ENCODE measurements at places on chromosomes 12 and 14.

DNA sequence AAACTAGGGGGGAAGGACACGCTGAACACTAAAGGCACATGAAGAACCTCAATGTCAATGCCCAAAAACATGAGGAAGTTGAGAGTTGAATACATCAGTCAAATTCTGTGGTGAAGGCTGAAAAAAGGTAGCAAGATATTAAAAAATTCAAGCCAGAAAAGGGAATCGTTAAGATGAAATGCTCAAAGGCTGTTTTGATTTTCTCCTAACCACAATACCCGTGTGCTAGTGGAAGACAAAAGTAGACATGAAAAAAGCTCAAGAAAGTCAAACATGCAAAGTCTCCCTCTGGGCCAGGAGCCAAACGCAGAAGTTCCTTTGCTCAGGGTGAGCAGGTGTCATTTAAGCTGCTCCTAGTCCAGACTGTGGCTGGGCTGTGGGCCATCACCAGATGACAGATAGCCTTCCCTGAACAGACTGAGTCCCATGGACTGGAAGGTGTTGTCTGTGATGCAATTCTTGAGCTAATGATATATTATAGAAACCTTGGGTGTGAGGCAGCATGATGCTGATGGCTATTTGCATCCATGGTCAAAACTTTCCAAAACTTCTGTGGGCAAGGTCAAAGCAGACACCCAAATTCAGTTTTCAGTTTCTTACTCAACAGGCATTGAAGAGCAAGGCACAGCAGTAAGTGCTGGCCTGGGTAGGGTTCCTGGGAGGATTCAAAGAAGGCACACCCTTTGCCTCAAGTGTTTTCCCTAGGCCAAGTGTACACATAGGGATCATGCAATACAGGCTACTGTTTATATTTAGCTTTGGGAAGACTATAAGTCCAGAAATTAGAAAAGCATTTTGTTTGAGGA, 81.6 kb downstream of the MYRFL start:
- DNase-seq, result no peak

- peak; percentile 53 for DNase-seq
Measured at GRCh38 chr12:3033539-3033867, 43.7 kb upstream of the TSPAN9 start.

GRCh38 chr14:64640839-64641238, 63.4 kb upstream of the PLEKHG3 start:
- no peak for DNase-seq

- no peak for DNase-seq
Measured at GRCh38 chr12:76260390-76260748, 87.8 kb downstream of the BBS10 start.

- no peak for DNase-seq
Measured at GRCh38 chr14:29462772-29463171, 464.9 kb downstream of the PRKD1 start.

GRCh38 chr12:50611021-50611744, 106.4 kb downstream of the DIP2B start:
- no peak for DNase-seq

DNA sequence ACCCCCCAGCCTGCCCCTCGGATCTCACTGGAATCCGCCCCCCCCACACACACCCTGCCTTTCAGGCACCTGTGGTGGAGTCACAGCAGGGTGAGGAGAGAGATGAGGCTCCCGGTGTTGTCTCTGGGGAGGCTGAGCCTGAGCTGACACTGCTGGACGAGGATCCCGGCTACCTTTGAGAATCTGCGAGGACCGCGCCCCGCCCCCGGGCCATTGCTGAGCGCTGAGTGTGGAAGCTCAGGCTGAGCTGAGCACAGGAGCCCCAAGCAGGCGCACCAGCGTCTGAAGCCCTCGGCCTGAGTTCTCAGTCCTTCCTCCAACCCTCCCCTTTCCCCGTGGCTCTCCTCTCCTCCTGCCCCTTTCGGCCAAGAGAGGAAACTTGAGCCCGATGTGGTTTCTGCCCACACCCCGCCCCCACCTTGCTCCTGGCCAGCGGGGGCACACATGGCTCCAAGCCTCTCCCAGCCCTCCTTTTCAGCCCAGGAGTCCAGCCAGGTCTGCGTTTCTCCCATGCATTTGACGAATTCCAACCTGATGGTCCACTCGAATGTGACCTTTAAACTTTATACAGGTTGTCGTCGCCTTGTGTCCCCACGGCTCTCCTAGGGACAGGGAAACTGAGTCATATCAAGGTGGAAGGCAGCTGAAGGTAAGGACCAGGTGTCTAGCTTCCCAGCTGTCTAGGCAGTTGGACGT, at the start of gene NFE2:
Gene NFE2, minus strand, starts transcription at position 284 of the 696 bp plus-strand sequence. CDS start 5,767 bp downstream, outside the sequence.
- no peak for DNase-seq

DNA sequence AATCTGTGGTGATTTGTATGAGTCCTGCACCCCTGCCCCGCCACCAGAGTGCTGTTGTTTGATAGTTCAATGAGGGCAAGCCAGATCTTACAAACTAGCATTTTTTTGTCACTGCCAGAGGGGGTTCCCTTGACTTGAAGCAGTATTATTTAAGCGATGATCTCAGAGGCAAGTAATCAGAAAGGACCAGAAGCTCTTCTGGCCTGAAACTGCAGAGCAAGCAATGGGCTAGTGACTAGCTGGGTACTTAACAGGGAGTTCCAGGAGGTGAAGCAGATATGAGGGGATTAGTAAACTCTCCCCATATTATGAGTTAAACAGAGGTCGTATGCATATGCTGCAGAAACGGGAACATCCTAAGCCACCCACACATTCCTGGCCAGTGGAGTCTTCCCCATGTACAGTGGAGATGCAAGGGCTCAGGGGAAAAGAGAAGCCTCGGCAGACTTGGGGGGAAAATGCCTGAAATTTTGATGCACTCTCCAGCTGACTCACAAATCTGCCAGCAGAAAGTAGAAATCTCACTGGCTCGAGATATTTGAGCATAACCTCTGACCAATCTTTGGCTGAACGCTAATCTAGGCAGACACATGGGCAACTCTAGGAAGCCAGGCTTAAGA, 8.3 kb upstream of the CRACR2A start:
- DNase-seq, result no peak

GRCh38 chr12:108629151-108629550, 4.5 kb downstream of the SELPLG start:
- no peak for DNase-seq

DNA sequence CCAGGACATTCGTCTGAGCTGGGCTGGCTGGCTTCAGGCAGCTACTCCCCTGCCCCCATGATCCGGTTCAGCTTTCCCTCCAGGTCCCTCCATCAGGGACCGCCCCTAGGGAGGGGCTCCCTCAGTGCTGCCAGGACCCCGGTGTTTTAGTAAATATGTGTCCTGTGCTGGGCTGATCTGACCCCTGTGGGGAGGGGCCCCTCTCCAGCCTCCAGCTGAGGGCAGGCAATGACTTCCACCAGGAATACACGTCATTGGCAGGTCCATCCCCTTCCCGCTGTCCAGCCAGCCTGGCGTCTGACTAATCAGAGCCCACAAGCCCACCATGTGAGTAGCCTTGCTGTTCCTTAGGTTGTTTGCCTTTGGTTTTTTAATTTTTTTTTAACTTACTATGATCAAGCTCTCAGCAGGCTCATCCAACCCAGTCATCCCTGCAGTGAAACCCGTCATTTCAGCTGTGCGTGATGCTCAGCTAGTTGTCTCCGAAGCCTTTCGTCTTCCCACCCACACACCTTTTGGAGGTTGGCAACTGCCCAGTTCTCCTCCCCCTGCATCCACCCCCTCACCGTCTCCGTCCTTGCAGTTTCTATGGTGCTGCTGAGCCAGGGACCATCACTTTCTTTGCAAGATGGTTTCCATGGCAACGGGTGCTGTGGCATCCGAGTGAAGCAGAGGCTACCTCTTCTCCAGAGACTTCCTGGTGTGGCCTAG, 16.0 kb upstream of the SERPINA4 start:
- DNase-seq, result no peak

GRCh38 chr14:89430391-89431236, 13.6 kb upstream of the FOXN3 start:
- DNase-seq, result no peak

- no peak for DNase-seq
Measured at GRCh38 chr12:93679308-93679925, 2.2 kb downstream of the CRADD start.

DNA sequence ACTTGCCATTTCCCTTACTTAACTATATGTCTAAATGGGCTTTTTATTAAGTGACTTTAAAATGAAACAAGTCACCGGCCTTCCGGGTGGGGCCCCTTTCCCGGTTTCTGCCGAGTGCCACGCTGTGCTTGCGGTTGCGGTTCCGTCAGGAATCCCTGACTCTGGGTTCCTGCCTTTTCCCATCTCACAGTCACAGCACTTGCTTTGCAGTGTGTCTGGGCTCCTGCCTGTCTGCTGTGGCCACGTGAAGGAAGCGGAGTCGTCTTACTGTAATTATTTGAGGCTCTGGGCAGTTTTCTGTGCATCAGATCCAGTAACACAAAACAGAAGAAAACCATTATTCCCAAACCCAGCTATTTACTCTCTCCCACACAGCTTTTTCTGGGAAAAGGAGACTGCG, 44.0 kb upstream of the FRMD6 start:
- no peak for DNase-seq

- DNase-seq, result no peak
Measured at GRCh38 chr12:89162589-89163261, 189.6 kb downstream of the DUSP6 start.

DNA sequence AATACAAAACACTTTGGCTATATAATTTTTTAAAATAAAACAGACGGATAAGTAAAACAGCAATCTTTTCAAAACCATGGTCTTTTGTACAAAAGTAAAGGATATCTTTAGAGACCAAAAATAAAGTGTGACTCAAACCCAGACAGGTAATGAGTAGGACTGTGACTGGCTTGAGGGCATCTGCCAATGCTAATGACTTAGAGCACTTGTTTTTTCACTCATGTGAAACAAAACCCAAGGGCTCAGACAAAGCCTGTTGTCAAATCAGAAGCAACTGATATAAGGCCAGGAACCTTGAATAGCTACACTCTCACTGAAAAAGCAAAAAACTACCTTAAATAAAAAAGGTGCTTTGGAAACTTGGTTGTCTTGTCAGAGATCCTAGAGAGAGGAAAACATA, 357.4 kb downstream of the TMEM117 start:
- DNase-seq, result peak; percentile 10

DNA sequence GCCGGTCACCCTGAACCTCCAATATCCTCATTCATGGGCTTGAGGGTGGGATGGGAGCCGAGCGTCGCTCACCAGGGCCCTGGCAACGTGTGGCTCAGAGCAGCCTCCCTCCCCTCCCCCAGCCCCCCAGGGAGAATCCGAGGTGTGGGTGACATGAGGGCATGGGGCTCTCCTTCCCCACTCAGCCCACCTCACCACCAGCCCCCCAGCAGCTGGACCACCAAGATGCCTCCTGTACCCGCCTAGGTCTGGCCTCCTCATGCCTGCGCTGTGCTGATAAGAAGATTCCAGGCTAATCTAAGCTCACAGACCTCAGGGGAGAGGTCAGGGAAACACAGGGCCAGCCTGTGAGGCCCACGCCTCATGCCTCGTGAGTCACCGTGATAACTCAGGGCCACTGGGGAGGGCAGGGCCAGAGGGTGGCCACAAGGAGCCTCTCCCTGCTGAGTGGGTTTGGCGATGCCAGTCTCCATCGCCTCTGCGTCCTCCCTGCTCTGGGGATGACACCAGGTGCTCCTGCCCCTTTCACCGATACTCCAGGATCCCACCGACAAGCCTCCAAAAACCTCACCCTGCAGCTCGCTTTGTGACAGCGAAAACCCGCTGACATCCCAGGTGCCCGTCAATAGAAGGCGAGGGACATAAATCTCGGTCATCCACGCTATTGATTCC, 56.9 kb downstream of the TESC start:
- no peak for DNase-seq

GRCh38 chr12:105166736-105167135, 59.2 kb downstream of the WASHC4 start:
- no peak for DNase-seq

- no peak for DNase-seq
Measured at GRCh38 chr12:47077206-47078085, 2.0 kb upstream of the PCED1B start.

- no peak for DNase-seq
Measured at GRCh38 chr12:38448991-38449390, 132.4 kb downstream of the ALG10B start.

DNA sequence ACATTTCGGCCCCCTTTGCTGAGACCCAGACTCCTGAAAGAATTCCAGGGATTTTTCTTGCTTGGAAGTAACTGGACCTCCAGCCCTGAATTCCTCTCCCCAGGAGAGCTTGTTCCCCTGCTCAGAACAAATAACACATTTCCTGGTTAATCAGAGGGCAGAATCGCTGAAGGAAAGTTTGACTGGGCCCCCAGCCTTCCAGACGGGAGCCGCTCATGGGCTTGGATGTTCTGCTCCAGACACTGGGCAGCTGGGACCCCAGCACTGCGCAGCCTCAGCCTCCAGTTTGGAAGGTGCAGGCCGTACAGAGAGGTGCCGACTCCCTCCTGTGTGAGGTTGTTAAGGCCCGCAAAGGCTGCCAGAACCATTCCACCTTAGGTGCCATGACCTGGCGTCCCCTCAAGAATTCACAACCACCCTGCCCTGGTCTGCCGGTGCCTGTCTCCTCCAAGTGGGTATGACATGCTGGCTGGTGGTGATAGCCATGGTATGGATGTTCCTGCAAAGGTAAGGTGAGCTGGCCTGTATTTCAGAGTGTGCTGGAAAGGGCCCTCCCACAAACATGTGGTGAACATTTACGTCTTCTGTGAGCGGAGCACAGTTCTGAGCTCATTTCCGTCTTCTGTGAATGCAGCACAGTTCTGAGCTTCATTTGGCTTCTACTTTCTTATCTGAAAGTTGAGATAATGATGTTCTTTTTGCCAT, 5.1 kb upstream of the LTBP2 start:
- no peak for DNase-seq

DNA sequence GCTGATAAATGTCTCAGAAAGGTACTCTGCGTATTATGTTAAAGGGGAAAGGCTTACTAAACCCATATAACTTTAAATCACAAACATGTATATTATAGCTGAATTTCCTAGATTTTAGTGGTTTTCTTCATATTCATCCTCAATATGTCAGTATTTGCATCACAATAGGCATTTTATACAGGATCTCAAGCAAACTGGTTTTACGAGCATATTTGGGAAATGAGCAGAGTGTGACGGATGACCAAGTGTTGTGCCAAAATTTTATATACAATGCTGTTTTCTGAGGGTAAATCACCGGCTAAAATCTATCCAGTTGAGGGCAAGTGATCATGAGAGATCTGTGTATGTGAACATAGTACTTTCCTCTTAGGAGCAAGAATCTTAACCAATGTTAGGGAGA, 8.4 kb downstream of the CPM start:
- no peak for DNase-seq

DNA sequence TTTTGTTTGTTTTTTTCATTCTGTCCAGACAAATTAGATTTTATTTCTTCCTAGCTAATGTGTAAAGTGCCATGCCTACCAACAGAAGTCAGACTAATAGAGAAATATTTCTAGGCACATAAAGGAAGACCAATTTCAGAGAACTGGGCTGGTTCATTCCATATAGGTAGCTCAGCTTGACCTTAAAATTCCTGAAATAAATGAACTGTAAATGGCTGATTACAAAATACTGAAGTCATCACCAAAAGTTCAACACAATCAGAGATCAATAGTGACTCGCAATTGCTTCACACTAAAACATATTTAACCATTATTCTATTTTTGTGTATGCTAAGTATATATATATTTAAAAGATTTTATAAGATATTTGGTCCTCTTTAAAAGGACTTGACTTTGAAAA, 34.2 kb downstream of the PTPRB start:
- DNase-seq, result no peak

All from NCI-H524 treated with DMSO at 0.1 percent for 48 hours (cell line).